GM23338 (cell line): ENCODE measurements at places on chromosomes 12 and 14. TPM values are rescaled to one million over a fixed set of nuclear protein-coding genes. Genes with fewer than 3 reads are reported as not detected.

Gene EEF1AKMT3
- total RNA-seq = 3.0 and 5.3 TPM in 2 replicates

Gene PGAM5
- 99.7 and 108 TPM in 2 replicates for total RNA-seq

Gene CFAP54
- total RNA-seq = 0.07 and 0.70 TPM in 2 replicates

Gene PTCSC3
- total RNA-seq = not detected in 2 replicates

Gene GPD1
- total RNA-seq = 0.23 and 0.45 TPM in 2 replicates

DNA sequence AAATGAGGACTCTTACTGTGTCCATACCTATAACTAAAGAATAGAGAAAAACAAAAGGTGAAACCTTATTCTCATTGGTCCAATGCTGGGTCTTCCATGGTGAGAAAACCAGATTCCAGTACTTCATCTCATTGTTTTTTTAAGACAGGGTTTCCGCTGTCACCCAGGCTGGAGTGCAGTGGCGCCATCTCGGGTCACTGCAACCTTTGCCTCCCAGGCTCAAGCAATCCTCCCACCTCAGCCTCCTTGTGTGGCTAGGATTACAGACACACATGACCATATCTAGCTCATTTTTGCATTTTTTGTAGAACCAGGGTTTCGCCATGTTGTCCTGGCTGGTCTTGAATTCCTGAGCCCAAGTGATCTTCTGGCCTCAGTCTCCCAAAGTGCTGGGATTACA, 13.3 kb downstream of the RBM23 start:
- H3K27me3 ChIP-seq = no peaks in the 10 kb centered on the region
- H3K27ac ChIP-seq = no peak overlapping the region
- H3K4me1 ChIP-seq = no peaks in the 10 kb centered on the region
- peaks cover 61% of the 10 kb centered on the region for H3K36me3 ChIP-seq
- H3K4me3 ChIP-seq = no peak overlapping the region

DNA sequence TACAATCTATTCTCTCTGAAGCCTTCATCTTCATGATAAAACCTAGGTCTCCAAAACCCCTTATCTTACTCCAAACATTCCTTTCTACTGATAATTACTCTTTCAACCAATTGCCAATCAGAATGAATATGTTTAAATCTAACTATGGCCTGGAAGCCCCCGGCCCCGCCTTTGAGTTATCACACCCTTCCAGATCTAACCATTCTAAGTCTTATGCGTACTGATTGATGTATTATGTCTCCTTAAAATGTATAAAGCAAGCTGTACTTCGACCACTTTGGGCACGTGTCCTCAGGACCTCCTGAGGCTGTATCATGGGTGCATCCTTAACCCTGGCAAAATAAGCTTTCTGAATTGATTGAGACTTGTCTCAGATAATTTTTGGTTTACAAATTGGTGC, 14.4 kb downstream of the PABPN1 start:
- no peak overlapping the region for H3K27ac ChIP-seq
- H3K27me3 ChIP-seq = no peaks in the 10 kb centered on the region; the same call in 1 of the 2 replicates
- no peak overlapping the region for H3K4me3 ChIP-seq
- H3K36me3 ChIP-seq = 0 out of 2 replicates have a peak, but pooled peaks cover 4% of the 10 kb centered on the region

GRCh38 chr12:105843561-105843960, 295.2 kb downstream of the NUAK1 start:
- H3K36me3 ChIP-seq = no peaks in the 10 kb centered on the region

GRCh38 chr14:49203676-49204075, 382.5 kb downstream of the RPS29 start:
- no peak for DNase-seq
- no peaks in the 10 kb centered on the region for H3K36me3 ChIP-seq
- no peaks in the 10 kb centered on the region for H3K27me3 ChIP-seq

DNA sequence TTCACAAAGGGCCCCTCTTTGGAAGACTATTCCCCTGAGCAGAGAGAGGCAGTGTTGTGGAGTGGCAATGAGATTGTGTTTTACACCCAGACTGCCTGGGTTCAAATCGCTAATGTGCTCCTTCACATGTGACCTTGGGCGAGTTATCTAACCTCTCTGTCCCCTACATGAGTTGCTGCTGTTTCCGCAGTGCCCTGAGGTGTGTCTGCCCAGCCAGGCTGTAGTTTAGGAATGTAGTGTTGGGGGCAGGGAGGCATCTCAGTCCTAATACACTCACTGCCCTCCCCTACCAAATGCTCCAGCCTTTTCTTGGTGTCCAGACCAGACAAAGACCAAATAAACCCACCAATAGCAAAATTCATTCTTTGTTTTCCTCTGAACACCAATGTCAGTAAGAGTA, 78.6 kb downstream of the SLC24A4 start:
- no peak for DNase-seq
- no peak overlapping the region for H3K27ac ChIP-seq
- no peaks in the 10 kb centered on the region for H3K27me3 ChIP-seq
- H3K4me3 ChIP-seq = no peak overlapping the region
- no peaks in the 10 kb centered on the region; the same call in 1 of the 2 replicates for H3K36me3 ChIP-seq

DNA sequence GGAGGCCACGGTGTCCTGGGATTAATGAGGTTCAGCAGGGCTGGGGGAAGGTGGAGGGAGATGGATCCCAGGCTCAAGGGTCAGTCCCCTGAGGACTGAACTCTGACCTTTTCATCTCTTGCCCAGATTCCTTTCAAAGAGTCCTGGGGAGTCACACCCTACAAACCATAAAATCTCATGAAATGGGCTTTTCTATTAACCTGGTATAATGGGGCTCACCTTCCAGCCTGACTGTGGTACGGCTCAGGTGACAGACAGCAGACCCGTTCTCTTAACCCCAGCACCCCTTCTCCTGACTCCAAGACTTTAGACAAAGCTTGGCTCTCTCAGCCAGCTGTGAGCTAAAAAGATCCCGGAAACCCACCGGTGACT, 268.2 kb downstream of the ADGRD1 start:
- H3K4me3 ChIP-seq = no peak overlapping the region
- no peak overlapping the region for H3K27ac ChIP-seq
- no peaks in the 10 kb centered on the region for H3K27me3 ChIP-seq
- H3K4me1 ChIP-seq = peaks cover 21% of the 10 kb centered on the region
- DNase-seq = no peak
- no peaks in the 10 kb centered on the region for H3K36me3 ChIP-seq

- H3K27me3 ChIP-seq = no peaks in the 10 kb centered on the region
- H3K36me3 ChIP-seq = no peaks in the 10 kb centered on the region
- H3K27ac ChIP-seq = no peak overlapping the region
- DNase-seq = no peak
- H3K4me1 ChIP-seq = peaks cover 7% of the 10 kb centered on the region
- no peak overlapping the region for H3K4me3 ChIP-seq
These were observed 251.4 kb downstream of the MSRB3 start for GRCh38 chr12:65529771-65530435.

- no peak overlapping the region for H3K4me3 ChIP-seq
- H3K27me3 ChIP-seq = no peaks in the 10 kb centered on the region
- no peaks in the 10 kb centered on the region for H3K4me1 ChIP-seq
- H3K36me3 ChIP-seq = no peaks in the 10 kb centered on the region
- DNase-seq = no peak
These were observed 14.4 kb upstream of the ERGIC2 start for GRCh38 chr12:29395356-29395755.

- H3K4me3 ChIP-seq = no peak overlapping the region
- DNase-seq = no peak
- no peaks in the 10 kb centered on the region for H3K27me3 ChIP-seq
- no peaks in the 10 kb centered on the region for H3K36me3 ChIP-seq
- H3K27ac ChIP-seq = no peak overlapping the region
These were observed 71.3 kb downstream of the PTHLH start for GRCh38 chr12:27900920-27901879.

DNA sequence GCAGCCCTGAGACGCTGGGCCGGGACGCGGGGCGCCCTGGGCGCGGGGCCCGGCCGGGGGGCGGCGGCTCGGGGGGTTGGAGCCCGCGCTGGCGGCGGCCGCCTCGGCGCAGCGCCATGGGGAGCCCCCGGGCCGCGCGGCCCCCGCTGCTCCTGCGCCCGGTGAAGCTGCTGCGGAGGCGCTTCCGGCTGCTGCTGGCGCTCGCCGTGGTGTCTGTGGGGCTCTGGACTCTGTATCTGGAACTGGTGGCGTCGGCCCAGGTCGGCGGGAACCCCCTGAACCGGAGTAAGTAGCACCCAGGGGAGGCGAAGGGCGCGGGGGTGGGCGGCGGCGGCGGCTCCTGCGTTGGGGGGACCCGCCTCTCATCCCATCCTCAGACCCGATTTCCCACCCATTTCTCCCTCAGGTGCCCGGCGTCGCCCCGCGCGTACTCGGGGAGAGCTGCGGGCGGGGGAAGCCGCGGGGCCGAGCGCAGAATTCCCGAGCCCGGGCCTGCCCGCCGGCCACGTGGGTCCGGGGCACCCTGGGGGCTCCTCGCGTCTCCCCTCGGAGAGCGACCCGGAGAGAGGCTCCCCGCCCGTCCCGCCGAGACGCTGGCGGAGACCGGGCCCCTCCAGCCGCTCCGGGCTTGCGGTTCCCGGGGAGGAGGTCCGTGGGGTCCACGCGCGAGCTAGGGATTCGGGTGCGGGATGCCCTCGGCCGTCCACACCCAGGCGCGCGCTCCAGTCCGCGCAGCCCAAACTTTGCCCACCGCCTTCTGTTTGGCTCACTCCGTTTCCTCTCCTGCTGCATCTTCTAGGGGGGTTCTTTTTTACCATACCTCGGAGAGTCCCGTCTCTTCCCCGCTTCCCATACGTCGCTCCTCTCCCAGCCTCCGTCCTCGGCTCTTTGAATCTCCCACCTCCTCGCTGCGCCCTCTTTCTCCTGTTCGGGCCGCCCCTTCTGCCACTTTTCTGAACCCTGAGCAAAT, 807 bp downstream of the B4GALNT3 start:
- H3K4me1 ChIP-seq = 0 out of 2 replicates have a peak, but pooled peaks cover 5% of the 10 kb centered on the region
- DNase-seq = peak; percentile 50
- H3K4me3 ChIP-seq = peak overlapping the region; percentile 68
- no peaks in the 10 kb centered on the region for H3K36me3 ChIP-seq
- H3K27ac ChIP-seq = no peak overlapping the region
- H3K27me3 ChIP-seq = peaks cover 48% of the 10 kb centered on the region

GRCh38 chr14:92595267-92595666, 81.7 kb downstream of the RIN3 start:
- H3K36me3 ChIP-seq = no peaks in the 10 kb centered on the region
- H3K27ac ChIP-seq = no peak overlapping the region
- H3K27me3 ChIP-seq = no peaks in the 10 kb centered on the region
- no peak for DNase-seq
- no peak overlapping the region for H3K4me3 ChIP-seq
- H3K4me1 ChIP-seq = no peaks in the 10 kb centered on the region

DNA sequence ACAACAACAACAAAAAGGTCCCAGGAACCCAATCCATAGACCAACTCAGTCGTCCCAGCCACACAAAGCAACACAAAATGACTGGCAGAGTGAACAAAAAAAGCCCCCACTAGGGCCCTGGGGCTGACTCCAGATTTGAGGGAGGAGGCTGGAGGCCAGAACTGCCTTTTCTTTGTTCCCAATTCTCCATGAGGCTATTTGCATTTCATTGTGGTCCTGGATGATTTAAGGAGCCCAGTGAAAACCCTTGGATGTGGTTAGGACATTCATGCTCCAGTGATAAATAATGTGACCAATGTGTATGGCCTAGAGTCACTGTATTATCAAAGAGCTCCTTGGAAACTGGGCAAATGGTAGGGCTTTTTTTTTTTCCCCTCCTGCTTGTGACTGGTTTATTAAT, 192.9 kb downstream of the NUAK1 start:
- H3K36me3 ChIP-seq = no peaks in the 10 kb centered on the region
- H3K27me3 ChIP-seq = no peaks in the 10 kb centered on the region
- DNase-seq = no peak
- no peak overlapping the region for H3K27ac ChIP-seq
